NCI-H2081 (cell line): ENCODE measurements at places on chromosomes 11 and 22.

- no peak for DNase-seq
Observed at GRCh38 chr22:30187529-30188407, 58.8 kb downstream of the LIF start.

DNA sequence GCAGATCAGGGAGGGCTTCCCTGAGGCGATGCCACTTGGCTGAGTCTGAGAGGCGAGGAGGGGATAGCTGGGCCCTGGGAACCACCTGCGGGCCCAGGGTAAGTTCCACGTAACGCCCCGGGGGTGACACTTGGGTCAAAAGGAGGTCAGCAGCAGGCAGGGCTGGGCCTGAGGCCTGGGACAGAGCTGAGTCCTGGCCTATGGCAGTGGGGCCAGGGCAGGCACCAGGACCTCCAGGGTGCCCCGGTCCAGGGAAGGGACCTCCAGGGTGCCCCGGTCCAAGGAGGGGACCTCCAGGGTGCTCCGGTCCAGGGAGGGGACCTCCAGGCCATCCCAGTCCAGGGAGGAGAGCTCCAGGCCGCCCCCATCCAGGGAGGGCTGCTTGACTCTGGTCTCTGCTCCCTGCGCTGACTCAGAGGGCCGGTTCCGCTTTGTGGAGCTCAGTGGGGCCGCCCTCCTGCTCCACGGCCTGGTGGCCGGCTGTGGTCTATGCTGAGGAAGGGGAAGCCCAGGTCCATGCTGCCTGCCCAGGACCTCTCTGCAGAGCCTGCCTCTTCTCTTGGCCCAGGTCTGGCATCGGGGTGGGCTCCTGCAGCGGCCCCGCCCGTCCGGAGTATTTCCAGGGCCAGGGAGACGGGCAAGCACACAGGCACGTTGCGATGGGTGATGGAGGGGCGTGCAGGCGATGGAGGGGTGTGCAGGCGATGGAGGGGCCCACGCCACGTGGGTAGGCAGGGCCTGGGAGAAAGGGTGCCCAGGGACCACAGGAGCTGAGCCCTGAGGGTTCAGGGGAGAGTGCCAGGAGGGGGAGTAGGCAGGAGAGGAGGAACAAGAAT is 19.5 kb upstream of the WNT7B start:
- no peak for DNase-seq

- no peak for DNase-seq
Observed at GRCh38 chr11:42462558-42463310, 849.1 kb upstream of the API5 start.

DNA sequence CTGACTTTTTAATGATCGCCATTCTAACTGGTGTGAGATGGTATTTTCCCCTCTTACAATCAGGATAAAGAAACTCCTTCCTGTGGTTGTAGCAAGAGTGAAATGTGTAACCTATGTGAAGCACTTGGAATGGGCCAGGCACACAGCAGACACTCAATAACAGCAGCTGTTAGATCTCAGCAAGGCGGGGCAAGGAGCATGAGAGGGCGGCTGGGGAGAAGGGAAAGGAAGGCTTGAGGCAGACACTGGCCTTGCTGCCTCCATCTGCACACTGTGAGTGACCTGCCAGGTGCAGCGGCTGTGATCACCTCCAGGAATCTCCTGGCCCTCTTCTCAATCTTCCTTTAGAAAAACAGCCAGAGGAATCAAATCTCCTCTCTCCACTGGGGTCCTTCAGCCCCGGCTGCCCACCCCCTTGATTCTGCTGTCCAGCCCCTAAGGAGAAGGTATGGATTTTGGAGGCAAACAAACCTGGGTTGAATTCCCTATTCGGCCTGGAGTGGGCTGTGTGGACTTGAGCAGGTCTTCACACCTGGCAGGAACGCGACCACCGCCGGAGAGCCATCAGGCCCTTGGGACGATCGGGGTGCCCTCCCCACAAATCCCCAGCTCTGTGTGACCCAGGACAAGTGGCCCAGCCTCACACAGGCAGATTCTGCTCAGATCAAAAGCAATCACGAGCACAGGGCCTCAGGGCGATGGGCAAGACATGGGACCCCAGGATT is 49.0 kb downstream of the RPUSD4 start:
- no peak for DNase-seq

DNA sequence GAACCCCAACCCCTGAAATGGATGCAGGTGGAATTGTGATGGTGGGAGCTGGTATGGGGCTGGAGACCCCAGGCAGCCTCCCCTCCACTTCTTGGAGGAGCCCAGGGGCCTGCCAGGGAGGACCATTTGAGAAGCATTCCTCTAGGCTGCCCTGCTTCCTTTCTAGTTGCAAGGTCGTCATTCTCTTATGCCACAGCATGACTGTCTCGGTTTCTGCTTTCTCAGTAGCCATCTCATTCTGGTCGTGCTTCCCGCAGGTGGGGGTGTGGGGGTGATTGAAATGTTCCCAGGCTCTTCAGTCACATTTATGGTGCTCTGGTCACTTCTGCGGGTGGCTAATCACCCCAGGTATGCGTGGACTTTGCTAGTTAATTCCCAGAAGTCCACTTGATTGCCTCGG is 223.7 kb upstream of the TBCEL start:
- no peak for DNase-seq

- DNase-seq = no peak
Observed at GRCh38 chr22:37176464-37177061, 11.5 kb downstream of the C1QTNF6 start.

DNA sequence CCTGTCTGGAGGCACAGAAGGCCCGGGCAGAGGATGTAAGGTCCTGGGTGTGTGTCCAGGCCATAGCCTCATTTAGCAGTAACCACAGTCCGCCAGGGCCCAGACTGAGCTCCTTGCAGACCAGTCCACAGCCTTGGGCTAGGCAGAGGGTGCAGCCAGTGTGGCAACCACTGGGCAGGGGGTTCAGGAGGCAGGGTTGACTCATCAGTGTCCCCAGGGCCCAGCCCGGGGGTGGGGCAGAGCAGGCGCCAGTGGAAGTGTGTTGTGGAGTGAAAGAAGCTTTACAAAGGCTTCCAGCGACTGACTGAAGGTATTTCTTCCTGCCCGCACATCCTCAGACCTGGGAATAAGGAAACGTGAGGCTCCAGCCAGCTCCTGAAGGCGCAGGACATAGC is 27.7 kb upstream of the WNT11 start:
- DNase-seq = no peak

DNA sequence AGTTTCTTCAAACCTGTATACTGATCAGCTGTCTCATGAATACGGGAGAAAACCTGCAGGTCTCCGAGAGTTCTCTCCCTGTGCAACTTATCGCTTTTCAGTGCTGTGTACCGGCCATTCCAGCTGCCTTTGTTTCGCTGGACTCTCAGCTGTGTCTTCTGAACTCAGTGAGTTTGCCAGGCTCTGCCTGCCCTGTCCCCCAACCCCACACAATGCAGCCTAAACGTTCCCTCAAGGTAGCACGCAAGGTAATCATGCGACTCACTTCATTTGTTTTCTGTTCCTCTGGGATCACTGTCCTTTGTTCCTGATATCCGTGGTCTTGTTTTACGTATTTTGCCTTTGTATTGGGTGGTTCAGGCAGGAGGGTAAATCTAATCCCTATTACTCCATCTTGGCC is 13.5 kb downstream of the RBM7 start:
- DNase-seq = no peak

- no peak for DNase-seq
Observed at GRCh38 chr22:19605508-19606331, 81.5 kb upstream of the CLDN5 start.

DNA sequence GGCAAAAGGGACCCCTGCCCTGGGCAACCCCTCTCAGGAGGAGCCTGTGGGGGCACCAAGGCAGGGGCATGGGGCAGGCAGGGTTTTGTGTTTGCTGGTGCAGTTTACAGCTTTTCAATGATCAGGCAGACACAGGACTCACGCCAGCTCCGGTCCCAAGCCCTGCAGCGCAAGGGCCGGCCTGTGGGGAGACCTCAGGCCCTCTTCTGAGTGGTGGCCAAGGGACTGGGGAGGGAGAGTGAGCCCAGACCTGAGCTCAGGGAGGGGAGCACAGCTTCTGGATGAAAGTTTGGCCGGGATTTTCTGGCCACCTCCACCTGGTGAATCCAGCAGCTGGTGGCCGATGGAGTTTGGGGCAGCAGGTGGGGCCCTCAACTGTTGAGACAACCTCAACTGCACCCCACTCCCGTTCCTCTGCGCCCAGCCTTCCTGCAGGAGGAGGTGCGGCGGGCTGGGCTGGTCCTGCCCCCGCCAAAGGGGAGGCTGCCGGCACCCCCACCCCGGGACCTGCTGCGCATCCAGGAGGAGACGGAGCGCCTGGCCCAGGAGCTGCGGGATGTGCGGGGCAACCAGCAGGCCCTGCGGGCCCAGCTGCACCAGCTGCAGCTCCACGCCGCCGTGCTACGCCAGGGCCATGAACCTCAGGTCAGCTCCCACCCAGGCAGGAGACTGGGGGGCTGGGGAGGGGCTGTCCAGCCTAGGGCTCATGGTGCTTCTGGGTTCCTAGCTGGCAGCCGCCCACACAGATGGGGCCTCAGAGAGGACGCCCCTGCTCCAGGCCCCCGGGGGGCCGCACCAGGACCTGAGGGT is 3.6 kb downstream of the TCIRG1 start:
- DNase-seq = no peak

DNA sequence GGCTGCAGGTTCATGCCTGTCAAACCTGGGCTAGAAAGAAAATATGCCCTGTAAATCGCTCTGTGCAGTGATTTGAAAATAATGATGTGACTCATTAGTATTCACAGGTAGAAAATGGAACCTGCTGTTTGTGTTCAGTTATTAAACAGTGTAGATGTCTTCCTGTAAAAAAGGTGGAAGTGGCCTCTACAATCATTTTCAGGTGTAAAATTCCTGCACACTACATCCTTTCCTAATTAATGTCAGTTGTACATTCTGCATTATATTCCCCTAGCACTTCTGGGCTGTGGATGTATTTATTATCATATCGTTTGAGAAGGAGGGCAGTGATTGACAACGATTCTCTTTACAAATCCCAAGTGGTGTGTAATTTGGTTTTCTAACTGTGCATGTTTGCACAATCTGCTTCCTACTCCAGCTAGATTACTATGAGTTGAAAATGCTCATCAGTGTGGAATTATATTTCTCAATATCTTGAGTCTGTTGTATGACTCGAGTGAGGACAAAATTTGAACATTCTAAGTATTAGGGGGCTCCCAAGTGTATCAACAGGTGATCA is 454.0 kb upstream of the DDI1 start:
- peak; percentile 39 for DNase-seq

DNA sequence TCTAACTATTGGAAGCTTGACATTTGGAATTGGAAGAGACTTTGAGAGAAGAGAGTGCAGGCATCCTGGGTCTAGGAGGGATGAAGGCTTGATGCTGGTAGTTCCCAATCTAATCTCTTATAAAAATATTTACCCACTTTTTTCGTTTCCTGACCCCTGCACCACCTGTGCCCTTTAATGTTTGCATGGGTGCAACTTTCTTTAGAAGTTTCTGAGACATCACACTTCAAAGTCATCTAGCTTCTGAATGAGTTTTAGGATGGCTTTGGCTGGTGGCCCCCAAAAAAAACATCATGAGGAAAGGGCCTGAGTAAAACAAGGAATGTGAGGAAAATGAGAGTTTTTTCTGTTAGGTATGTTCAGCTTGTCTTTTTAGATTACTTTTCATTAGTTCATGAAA is 1.1 kb downstream of the POLD3 start:
- DNase-seq = no peak

- no peak for DNase-seq
Observed at GRCh38 chr22:29208879-29209623, 3.4 kb downstream of the EMID1 start.

DNA sequence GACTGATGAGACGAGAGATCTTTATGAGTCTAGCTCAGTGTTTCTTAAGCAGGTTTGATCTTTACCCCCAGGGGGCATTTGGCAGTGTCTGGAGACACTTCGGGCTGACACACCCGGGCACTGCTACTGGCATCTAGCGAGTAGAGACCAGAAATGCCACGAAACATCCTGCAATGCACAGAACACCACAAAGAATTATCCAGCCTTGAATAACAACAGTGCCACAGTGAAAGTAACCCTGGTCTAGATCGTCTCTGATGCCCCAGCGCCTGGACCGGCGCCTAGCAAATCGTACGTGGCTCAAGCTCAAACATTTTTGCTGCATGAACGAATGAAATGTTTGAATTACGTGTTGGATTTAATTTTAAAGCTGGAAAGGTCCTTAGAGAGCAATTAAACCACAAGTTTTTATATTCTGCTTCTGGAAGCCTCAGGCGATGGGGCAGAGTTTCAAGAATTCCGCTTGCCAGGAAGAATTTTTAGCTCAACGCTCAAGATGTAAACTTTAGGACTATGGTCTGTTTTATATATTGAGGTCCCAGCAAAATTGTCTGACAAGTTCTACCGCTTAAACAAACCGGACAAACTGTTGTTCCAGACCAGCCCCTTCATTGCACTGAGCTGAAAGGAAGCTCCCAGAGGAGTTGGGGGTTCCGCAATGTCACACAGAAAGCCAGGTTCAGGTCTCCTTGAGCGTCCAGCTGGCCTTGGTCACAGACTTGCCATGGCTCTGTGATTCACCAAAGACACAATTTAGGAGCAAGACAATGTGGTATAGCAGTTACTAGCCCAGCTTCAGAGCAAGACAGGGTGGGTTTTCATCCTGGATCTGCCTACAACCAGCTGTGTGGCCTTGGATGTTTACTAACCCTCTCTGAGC is 44.2 kb upstream of the SMTN start:
- DNase-seq = no peak

GRCh38 chr11:31340903-31341572 is 28.5 kb downstream of the DCDC1 start:
- DNase-seq = no peak

DNA sequence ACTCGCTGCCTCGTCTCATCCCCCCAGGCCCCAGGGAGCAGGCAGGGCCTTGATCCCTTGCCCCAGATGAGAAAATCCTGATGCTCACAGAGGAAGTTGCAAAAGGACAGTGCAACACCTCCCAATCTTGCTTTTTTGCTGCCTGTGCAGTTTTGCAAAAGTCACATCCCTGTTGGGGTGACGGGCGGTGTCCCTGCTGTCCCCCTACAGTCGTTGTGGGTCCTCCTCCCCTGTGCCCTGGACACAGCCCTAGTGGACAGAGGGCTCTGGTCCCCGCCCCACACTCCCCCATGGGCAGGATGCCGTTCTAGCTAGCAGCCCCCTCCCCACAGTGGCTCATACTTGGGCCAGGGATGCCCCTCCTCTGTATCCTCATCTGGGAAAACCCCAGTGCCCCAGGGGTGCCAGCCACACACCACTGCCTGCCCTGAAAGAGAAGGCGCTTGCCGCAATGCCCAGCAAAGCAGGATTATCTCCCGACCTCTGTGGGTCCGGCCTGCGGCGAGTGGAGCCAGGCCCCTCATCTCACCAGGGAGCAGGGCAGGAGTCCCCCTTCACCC is 18.4 kb upstream of the CTSD start:
- DNase-seq = no peak

- DNase-seq = no peak
Observed at GRCh38 chr11:1128311-1129142, 29.2 kb upstream of the MUC5AC start.

- DNase-seq = no peak
Observed at GRCh38 chr11:125728969-125729368, 17.1 kb upstream of the PATE1 start.
